ENCODE measurements at places on chromosomes 11 and 22. TPM values are rescaled to one million over a fixed set of nuclear protein-coding genes. Genes with fewer than 3 reads are reported as not detected.
A peak's percentile ranks its signal among the peaks of the same experiment; 100 is the strongest.

GRCh38 chr22:49177666-49178065 lies 650.0 kb downstream of the BRD1 start:
- H3K4me3 ChIP-seq, result no peak overlapping the region
- no peaks in the 10 kb centered on the region for H3K36me3 ChIP-seq
- H3K27me3 ChIP-seq, result 0 out of 2 replicates have a peak, but pooled peaks cover 2% of the 10 kb centered on the region
- H3K4me1 ChIP-seq, result peaks cover 8% of the 10 kb centered on the region

Gene IFITM1
- not detected for total RNA-seq

GRCh38 chr11:2261436-2262230 lies 8.8 kb downstream of the ASCL2 start:
- H3K27ac ChIP-seq, result no peak overlapping the region
- H3K4me3 ChIP-seq, result no peak overlapping the region
- H3K27me3 ChIP-seq, result peaks cover 72% of the 10 kb centered on the region
- no peaks in the 10 kb centered on the region for H3K4me1 ChIP-seq
- no peak for DNase-seq
- no peaks in the 10 kb centered on the region for H3K36me3 ChIP-seq

DNA sequence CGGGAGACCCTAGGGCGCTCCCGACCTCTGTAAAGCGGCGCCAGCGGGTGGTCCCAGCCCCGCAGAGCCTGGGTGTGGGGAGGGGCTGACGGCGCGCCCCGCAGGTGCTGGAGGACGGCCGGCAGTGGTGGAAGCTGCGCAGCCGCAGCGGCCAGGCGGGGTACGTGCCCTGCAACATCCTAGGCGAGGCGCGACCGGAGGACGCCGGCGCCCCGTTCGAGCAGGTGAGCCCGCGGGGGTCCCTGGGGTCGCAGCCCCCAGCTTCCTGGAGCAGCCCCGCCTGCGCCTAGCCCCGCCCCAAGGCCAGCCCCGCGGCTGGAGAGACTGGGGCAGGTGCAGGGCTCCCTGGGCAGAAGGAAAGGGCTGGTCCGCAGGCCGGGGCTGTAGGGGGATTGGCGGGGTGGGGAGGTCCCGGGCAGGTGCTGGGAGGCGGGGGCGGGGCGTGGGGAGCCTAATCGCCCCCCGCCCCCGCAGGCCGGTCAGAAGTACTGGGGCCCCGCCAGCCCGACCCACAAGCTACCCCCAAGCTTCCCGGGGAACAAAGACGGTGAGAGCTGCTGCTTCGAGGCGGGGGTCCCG lies 19.7 kb downstream of the EPS8L2 start:
- H3K36me3 ChIP-seq, result peaks cover 37% of the 10 kb centered on the region
- H3K27me3 ChIP-seq, result no peaks in the 10 kb centered on the region
- H3K4me3 ChIP-seq, result no peak overlapping the region
- no peak for DNase-seq

Gene OR51B5
- total RNA-seq, result 0.18 TPM

DNA sequence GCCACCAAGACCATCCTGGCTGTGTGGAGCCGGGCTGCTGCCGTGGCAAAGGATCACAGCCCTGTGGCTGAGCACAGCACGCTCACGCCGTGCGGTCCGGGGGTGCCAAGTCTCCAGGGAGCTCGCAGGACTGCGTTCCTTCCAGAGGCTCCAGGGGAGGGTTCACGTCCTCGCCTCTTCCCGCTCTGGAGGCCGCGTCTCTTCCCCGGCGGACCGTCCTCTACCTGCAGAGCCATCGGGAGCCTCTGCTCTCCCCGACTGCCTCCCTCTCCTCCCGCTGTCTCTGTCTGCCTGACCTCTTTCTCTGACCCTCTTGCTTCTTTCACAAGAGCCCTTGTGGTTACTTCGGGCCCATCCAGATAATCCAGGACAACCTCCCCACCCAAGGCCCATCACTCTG lies 11.4 kb upstream of the MUC5AC start:
- no peak for DNase-seq
- no peaks in the 10 kb centered on the region for H3K36me3 ChIP-seq
- H3K27me3 ChIP-seq, result peaks cover 2% of the 10 kb centered on the region
- H3K4me1 ChIP-seq, result no peaks in the 10 kb centered on the region
- H3K4me3 ChIP-seq, result no peak overlapping the region

Gene SLC22A8
- not detected for total RNA-seq

DNA sequence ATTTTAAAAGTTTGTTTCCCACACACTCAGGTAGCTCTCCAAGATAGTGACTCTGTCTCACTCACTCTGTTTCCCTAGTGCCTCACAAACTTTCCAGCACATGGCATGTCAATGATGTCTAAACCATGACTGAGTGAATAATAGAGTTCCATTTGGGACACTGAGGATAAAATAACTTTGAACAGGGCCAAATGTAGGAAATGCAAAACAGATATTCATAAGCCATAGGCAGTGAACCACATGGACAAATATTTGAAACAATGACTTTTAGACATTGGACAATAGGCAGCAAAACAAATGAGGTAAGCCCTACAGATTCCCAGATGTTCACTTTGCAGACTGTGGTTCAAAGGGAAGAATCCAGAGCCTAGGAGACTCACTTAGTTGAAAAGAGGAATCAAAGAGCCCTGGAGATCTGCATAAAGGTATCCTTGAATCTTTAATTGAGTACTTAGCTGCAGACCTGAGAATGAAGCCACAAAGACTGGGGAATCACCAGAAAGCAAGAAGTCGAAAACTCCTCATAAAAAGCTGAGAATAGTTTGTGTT lies 173.3 kb downstream of the FAM76B start:
- no peaks in the 10 kb centered on the region for H3K27me3 ChIP-seq
- DNase-seq, result no peak
- no peak overlapping the region for H3K4me3 ChIP-seq
- no peak overlapping the region for H3K27ac ChIP-seq
- H3K4me1 ChIP-seq, result no peaks in the 10 kb centered on the region

DNA sequence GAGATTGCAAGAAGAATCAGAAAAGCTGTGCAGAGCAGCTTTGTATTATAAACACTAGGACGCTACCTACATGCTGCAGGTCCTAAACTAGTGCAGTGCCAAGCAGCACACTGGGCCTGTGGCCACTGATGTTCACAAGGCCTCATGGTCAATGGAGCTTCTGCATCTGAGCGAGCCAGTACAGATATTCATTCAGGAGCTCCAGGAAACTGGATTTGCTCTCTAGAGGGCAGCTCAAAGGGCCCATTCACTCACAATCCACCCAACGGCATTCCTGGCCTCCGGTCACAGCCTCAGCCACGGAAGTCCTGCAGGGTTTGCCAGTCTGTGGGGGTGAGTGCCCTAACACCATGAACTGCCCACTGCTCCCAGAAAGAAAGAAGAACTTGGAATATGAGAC lies 5.8 kb upstream of the TBC1D10A start:
- H3K27ac ChIP-seq, result no peak overlapping the region
- H3K27me3 ChIP-seq, result no peaks in the 10 kb centered on the region
- peaks cover 37% of the 10 kb centered on the region for H3K36me3 ChIP-seq
- H3K4me3 ChIP-seq, result no peak overlapping the region
- DNase-seq, result no peak
- H3K4me1 ChIP-seq, result peaks cover 20% of the 10 kb centered on the region

- no peaks in the 10 kb centered on the region for H3K27me3 ChIP-seq
- H3K4me3 ChIP-seq, result no peak overlapping the region
- H3K36me3 ChIP-seq, result no peaks in the 10 kb centered on the region
Observed at GRCh38 chr11:11396301-11397035, 43.4 kb upstream of the CSNK2A3 start.

Gene SLC25A18
- total RNA-seq, result 0.86 TPM

Gene KREMEN1
- total RNA-seq, result 10.2 TPM

Gene APOL4
- 0.45 TPM for total RNA-seq

GRCh38 chr11:60791153-60791933 lies 6.2 kb downstream of the MS4A10 start:
- no peak overlapping the region for H3K4me3 ChIP-seq
- no peak overlapping the region for H3K27ac ChIP-seq
- H3K36me3 ChIP-seq, result no peaks in the 10 kb centered on the region
- H3K4me1 ChIP-seq, result no peaks in the 10 kb centered on the region

- no peak overlapping the region for H3K27ac ChIP-seq
- H3K36me3 ChIP-seq, result no peaks in the 10 kb centered on the region
- no peak for DNase-seq
Observed at GRCh38 chr22:49545606-49546005, 282.1 kb downstream of the BRD1 start.

Gene POTEH
- total RNA-seq, result not detected

Gene SORL1
- 21.3 TPM for total RNA-seq

GRCh38 chr11:68651208-68651984 lies 32.9 kb upstream of the GAL start:
- H3K27me3 ChIP-seq, result peaks cover 8% of the 10 kb centered on the region
- H3K36me3 ChIP-seq, result no peaks in the 10 kb centered on the region
- no peak overlapping the region for H3K27ac ChIP-seq
- no peak for DNase-seq

DNA sequence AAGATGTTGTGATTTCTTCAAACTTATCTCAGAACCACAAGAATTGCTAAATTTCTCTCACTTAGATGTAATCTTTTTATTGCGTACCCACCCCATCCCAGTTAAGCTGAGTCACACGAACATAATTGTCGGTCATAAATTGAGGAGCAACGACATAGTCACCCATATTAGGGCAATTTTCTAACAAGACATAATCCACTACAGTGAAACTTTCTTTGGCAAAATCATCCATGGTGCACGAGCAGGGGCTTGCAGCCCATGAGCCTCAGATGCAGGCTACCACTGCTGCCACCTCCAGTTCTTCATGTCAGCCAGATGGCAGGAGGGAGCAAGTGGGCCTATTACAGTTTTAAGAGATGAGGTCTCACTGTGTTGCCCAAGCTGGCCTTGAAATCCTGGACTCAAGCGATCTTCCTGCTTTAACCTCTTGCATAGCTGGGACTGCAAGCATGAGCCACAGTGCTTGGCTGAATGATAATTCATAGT lies 70.3 kb upstream of the GRK2 start:
- no peak overlapping the region for H3K27ac ChIP-seq
- peak; percentile 5 for DNase-seq
- H3K27me3 ChIP-seq, result no peaks in the 10 kb centered on the region
- H3K4me1 ChIP-seq, result no peaks in the 10 kb centered on the region
- peaks cover 5% of the 10 kb centered on the region for H3K36me3 ChIP-seq

DNA sequence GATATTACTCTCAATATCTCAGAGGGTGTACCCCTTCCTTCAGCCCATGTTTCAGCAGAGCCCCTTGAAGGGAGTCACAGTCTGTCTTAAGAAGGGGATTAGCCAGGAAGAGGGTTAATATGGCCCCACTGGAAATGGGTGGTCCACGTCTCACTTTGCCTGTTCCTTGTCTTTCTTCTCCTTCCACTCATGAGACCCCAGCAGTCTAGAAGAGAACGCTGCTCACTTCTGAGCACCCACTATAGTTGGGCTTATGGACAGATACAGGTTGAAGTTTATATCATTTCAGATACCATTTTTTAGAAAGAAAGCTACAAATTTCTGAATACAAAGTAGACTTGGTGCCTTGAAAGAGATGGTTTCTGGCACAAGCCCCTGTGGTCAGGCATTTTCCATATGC lies 139.3 kb upstream of the API5 start:
- no peak overlapping the region for H3K4me3 ChIP-seq
- H3K4me1 ChIP-seq, result no peaks in the 10 kb centered on the region
- no peak overlapping the region for H3K27ac ChIP-seq
- H3K36me3 ChIP-seq, result no peaks in the 10 kb centered on the region
- no peaks in the 10 kb centered on the region for H3K27me3 ChIP-seq
- DNase-seq, result no peak

Gene DMC1
- 0.28 TPM for total RNA-seq

DNA sequence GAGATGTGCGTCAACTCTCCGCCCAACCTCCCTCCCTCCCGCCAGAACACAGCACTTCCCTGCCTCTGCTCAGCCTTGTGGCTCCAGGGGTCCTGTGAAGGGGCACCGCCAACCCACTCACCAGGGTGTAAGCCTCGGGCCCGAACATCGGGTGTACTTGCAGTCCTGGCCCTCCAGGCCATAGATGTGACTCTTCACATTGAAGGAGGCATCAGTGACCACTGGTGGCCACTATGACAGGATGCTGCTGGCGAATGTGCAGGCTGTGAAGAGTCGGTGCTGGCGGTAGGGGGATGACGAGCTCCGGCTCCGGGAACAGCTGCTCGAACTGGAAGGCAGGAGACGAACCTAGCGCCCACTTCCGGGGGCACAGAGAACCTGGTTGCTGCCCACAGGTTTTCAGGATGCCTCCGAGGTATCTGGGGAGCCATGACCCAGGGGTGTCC lies 97.4 kb downstream of the MED15 start:
- no peaks in the 10 kb centered on the region for H3K36me3 ChIP-seq
- DNase-seq, result peak; percentile 63
- peaks cover 61% of the 10 kb centered on the region for H3K27me3 ChIP-seq
- peaks cover 22% of the 10 kb centered on the region for H3K4me1 ChIP-seq

DNA sequence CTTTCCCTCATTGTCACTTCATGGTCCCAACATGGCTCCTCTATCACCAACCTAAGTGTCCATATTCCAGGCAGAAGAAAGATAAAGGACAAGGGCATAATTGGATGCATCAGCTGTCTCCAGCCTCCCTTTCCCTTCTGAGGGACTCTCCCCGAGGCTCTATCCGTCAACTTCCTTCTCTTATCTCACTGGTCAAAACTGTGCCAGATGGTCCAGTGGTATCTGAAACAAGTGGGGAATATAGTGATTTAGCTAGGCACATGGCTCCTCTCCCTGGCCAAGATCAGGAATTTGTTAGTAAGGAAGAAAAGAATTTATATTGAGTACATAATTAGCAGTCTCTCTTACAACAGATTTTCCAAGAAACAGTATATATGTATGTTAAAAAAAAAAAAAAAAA lies 12.6 kb upstream of the SPON1 start:
- no peaks in the 10 kb centered on the region for H3K4me1 ChIP-seq
- H3K4me3 ChIP-seq, result no peak overlapping the region
- H3K27me3 ChIP-seq, result no peaks in the 10 kb centered on the region
- no peak overlapping the region for H3K27ac ChIP-seq
- H3K36me3 ChIP-seq, result no peaks in the 10 kb centered on the region

GRCh38 chr11:59802639-59803176 lies 7.9 kb downstream of the MRPL16 start:
- no peaks in the 10 kb centered on the region for H3K27me3 ChIP-seq
- peaks cover 25% of the 10 kb centered on the region for H3K36me3 ChIP-seq
- H3K4me1 ChIP-seq, result peaks cover 11% of the 10 kb centered on the region
- no peak overlapping the region for H3K4me3 ChIP-seq
- peak; percentile 51 for DNase-seq

DNA sequence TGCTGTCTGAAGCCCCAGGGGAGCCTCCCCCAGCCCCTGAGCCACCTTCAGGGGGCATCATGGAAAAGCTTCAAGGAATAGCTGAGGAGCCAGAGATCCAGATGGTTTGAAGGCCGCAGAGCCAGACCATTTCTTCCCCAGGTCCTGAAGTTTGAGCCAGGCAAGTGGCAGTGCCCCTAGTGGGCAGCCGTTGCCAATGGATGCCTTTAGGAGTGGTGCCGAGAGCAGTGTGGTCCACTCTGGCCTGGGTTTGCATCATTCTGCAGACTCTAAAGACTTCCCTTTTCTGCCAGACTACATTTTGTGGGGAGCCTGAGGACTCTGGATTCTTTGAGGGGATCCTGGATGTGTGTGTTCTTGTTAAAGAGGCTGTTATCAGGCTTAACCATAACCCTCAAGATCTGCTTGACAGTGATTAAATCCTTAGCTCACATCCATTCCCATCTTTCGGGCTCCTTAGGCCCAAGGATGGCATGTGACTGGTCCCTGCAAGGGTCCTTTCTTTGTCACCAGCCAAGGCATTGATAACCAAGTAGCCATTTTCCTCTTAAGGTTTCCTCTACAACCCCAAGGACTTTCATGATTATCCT lies 13.1 kb downstream of the HINFP start:
- no peak overlapping the region for H3K4me3 ChIP-seq
- no peaks in the 10 kb centered on the region for H3K27me3 ChIP-seq
- H3K27ac ChIP-seq, result no peak overlapping the region
- peaks cover 21% of the 10 kb centered on the region for H3K36me3 ChIP-seq

Gene NLRP14
- not detected for total RNA-seq

Data from HepG2 (cell line).